ENCODE measurements at places on chromosomes 4 and X.

DNA sequence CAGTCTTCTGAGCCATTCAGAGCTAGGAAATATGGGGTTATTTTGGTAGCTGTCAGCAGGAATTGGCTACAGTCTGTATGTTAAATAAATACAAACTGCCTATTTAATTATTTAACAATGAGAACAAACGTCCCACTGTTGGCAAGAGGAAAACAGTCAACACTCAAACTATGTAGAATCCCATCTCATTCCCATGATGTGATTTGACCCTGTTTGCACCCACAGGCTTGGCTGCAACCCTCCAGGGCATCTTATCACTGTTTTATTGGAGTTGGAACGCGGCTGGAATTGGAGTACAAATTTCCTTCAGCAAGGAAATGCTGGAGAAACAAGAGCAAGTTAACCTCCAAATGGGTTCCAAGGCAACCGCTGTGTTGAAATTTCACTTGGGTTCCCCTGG lies 124.0 kb downstream of the KIT start:
- peak; percentile 41 for DNase-seq

DNA sequence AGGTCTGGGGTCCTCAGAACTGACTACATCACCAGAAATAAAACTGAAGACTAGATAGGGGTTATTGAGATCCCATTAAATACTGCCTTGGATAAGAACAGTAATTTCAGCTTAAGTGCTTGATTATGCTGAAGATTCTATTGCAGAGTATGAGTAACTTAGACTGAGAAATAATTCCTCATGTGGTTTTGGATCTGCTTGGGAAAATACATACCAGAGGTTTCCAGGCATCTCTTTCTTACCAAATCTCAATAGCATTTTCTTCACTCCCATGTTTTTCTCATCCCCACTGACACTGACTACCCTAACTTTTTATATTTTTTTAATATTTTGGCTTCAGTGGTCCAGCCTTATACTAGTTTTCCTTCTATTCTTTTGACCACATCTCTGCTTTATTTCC lies 92.0 kb upstream of the TEX13D start:
- peak; percentile 30 for DNase-seq

- DNase-seq, result no peak
Observed at GRCh38 chrX:109382332-109382731, 99.6 kb downstream of the GUCY2F start.

- DNase-seq, result no peak
Observed at GRCh38 chr4:143692241-143692640, 8.2 kb downstream of the FREM3 start.

GRCh38 chr4:13705521-13706041 lies 78.1 kb upstream of the BOD1L1 start:
- DNase-seq, result no peak

DNA sequence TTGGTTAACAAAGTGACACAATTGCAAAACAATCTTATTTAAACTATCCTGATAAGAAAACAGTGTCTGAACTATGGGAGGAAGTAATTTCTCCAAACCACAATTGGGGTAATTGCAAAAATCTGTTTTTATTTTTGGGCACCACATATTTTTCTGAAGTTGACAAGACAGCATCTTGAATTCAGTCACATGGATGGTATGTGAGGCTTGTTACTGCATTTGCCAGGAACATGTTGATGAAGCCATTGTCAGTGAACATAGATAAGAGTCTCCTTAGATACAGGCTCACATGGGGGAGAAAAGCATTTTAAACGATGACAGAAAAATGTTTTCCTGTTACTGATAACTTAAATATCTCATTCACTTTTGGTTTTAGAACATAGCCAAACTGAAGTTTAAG lies 5.5 kb upstream of the USP53 start:
- DNase-seq, result peak; percentile 37

DNA sequence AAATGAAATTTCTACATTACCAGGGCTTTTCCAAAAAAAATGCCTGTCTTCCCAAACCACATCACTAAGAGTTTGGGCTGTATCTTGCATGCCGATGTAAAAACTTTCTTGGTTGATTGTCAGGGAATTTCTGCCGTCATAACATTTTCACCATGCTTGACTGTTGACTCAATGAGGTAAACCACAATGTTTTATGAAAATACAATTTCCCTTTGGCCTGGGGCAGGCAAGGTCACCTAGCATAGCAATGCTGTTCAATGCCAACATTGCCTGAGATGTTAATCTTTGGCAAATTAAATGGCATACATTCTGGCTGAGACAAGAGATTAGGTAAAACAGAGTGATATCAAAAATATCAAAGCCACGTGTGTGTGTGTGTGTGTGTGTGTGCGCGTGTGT lies 137.1 kb upstream of the TBL1X start:
- DNase-seq, result peak; percentile 66

DNA sequence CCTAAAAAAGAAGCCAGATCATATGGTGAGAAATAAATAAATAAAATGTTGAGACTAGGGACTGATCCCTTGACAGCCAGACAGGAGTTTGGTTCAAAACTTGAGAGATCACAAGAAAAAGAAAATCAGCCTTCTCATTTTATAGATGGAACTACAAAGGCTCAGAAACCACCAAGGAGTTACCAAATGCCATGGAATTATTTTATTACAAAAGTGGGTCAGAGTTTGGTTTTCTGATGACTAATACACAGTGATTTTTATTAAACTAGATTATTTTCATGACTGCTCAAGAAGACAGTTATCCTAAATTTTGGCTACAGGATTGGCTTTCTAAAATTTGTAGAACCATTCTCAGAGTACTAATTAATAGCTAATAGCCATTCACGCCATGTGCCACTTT lies 6.2 kb downstream of the CXCL1 start:
- no peak for DNase-seq

- no peak for DNase-seq
Observed at GRCh38 chr4:93263166-93263565, 565.4 kb upstream of the ATOH1 start.

DNA sequence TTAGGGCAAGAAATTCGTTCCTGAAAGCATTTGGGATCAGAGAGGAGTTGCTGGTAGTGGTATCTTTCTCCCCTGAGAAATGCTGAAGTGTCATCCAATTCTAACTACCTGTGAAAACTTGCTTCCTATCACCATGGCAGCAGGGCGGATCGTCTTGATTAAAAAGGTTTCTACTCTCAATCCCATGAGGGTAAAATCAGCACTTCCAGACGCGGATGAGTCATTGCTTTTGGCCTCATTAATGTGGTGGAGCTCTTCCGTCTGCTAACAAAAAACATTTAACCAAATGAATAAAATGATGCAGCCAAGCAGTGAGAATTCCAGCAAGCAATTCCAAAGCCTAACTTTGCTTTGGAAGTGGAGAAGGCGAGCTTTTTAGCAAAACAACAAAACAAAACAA lies 325.6 kb downstream of the CAMK2D start:
- DNase-seq, result peak; percentile 86

DNA sequence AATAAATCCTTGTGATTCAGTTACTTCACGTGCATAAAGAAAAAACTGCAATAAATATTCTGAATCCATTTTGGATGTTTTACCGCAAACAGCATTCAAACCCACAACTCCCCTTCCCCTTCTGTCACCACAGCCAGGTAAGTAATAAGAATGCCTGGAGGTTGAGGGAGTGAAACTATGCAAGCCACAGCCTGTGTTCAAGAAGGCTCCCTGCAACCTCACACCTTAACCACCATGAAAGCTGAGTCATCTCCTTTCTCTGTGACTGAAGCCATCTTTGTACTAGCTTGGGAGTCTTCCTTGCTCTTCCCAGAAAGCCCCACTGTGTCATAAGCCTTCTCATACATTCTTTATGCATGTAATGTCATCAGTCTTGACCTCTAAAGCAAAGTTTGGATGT lies 297.0 kb upstream of the PUDP start:
- no peak for DNase-seq
